ENCODE measurements at places on chromosomes 16 and 17.

- DNase-seq = no peak
Measured at GRCh38 chr17:57606111-57606875, 138.8 kb downstream of the CCDC182 start.

GRCh38 chr17:1905190-1905913 is 75.5 kb downstream of the RPA1 start:
- no peak for DNase-seq

DNA sequence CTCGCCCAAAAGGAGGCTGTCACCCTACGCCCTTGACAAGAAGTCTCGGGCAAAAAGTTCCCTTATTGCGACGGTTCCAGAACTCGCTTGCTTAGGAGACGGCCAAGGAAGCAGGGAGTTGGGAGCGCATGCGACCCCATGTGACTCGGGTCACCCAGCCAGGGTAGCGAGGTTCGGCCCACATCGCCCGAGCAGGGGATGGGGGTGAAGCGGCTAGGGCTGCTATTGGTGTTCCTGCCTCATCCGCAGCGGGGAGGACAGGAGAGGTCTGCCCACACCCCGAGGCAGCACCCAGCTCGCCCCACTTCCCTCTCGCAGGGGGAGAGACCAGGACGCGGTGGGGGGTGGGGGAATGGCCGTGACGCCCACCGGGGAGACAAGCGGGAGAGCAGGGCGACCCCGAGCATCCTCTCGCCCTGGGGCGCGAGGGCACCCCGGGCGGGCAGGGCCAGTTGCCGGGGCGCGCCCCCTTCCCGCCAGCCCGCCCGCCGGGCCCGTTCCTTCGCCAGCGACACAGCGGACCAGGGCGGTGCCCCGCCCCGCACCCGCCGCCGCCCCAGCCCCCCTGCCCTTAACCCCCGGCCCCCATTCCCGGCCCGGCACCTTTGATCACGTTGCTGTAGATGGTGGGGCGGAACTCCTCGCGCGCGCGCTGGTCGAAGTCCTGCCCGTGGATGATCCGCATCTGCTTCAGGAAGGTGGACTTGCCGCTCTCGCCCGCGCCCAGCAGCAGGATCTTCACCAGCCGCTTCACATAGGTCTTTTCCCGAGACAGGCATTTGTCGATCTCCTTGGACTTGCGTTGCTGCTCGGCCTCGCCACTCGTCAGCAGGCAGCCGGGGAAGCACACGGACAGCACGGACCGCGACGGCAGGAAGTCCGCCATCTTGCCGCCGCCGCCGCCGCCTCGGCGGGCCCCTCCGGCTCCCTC is 567 bp downstream of the GNA13 start:
- DNase-seq = peak; percentile 55

DNA sequence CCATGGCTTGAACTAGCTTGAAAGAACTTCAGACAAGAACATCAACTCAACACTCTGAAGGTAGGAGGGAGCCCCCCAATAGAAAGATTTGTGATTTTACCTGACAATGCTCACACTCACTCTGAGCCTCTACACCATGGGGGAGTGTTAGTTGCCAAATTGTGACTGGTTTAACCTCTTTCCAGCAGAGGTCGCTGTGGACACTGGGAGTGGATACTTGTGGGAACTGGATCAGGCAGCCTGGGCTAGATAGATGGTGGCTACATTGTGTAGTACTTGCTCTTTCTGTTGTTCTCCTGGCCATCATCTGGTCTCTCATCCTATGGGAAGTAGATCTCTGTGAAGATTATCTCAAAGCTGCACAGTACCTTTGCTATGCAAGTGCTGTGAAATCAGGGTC is 2.9 kb downstream of the SMPD3 start:
- no peak for DNase-seq

DNA sequence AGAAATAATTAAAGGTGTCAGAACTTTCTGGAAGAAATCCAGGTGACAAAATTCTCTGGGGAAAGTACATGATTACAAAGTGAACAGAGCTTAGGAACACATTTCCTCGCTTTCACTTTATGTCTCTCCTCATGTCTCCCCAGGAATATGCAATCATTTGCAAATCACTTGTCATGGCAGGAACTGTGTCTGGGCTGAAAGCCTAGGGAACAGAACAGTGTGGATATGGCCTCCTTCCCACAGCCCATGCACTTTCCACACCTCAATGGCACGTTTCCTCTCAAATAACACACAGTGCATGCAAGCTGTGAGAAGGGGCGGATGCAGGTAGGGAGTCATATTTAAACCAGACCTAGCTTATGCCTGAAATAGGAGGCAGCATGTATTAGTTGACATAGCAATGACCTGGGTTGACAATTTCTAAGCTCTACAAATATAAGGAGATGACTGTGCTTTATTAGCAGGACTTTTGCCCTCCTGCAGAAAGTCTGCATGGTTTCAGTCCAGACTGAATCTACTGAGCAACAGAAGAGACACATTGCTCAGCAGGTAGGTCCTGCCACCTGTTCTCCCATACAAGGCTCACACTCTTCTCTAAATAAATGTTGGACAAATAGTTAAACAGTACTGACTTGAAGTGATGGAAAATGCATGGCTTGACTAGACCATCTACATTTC is 236.0 kb upstream of the ELAC2 start:
- no peak for DNase-seq

DNA sequence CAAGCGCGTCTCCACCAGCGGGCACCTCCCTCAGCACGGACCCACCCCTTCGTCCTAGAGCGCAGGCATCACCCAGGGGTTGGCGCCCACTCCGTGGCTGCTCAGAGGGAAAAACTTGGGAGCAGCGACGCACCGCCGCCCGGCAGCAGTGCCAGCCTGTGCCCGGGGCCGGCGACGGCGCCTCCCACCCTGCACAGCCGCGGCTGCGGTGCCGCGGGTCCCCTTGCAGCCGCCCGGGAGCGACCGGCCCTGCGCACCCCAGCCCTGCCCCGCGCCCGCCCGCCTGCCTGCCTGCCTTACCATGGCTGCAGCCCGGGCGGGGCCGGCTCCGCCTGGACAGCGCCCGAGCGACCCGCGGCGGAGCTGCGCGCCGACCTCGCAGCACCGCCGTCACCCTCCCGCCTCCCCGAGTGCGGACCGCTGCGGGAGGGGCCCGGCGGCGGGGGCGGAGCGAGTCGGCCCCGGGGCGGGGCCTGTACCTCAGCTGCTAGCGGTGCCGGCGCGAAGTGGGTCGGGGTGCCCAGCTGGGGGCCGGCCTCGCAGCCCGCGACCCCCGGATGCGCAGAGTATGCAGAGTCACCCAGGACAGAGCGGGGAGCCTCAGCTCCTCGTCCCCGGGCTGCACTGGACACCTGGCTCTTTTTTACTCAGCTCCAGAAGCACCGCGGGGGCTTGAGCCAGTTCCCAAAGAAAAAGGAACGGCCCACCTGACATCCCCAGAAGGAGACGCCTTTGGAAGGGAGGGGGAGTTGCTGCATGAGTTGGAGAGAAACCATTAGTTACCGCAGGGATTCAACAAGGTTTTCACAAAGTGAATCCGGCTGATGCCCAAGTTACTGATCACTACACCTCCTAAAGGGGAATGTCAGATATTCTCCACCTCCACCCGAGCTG is 17.5 kb upstream of the MTMR4 start:
- DNase-seq = peak; percentile 55

- no peak for DNase-seq
Measured at GRCh38 chr17:199191-199604, 17.7 kb upstream of the DOC2B start.

- DNase-seq = no peak
Measured at GRCh38 chr17:82452162-82452561, 1.6 kb upstream of the CYBC1 start.

DNA sequence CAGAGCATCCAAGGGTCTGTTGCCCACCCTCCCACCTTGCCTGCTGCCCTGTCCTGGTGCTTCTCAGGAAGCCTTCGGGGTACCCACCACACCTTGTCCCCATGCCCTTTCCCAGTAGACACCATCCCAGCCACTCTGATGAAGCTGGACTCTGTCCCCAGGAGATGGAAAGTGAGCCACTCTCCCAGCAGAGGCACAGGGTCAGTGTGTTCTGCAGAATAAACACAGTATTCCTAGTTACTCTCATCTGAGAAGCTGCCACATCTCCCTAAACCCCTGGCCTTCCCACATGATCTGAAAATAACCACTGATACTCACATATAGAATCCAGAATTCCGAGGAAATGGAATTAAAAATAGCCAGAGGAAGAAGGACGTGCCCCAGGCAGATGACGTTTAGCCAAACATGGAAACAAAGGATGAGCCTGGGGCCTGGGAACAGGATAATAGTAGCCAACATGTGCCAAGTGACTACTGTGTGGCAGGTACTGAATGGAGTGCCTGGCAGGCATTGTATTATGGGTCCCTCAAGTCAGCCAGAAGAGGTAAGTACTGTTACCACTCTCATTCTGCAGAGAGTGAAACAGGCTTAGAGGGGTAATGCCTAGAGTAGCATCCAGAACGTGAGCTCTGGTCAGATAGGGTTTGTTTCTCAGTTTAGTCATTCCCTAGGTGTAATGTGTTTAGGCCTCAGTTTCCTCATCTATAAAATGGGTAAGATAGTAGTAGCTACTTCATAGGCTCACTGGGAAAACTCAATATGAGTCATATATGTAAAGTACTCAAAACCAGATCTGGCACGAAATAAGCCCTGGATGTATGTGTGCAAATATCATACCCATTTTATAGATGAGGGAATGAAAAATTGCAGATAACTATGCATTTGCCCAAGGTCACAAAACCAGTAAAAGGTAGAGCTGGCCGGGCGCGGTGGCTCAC is 20.8 kb upstream of the PEMT start:
- no peak for DNase-seq

- DNase-seq = no peak
Measured at GRCh38 chr17:57356719-57357391, 100.5 kb downstream of the MSI2 start.

DNA sequence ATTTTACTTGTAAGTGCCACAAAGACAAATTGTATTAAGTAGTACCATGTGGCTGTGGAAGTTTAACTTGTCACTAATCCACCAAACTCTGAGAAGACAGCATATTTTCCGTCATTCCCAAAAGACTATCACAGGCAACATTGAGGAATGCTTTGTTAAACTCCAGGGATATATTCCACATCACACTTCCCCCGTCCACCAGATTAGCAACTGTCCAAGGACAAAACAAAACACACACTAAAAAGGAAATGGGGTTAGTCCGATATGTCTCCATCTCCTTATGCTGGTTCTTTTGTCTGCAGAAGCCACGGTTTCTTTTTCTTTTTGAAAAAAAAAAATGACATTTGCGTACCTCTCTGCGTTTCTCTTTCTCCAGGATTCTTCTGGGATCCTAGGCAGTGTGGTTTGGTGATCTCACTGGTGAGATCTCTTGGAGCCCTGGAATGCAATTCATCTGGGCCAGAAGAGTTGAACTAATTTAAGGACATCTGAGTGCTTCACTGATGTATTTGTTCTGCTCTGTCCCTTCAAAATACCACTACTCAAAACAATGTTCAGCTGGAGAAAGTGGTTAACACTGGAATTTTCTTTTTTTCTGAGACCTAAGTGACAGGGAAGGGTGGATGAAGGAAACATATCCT is 40.6 kb downstream of the PRKCB start:
- DNase-seq = no peak

DNA sequence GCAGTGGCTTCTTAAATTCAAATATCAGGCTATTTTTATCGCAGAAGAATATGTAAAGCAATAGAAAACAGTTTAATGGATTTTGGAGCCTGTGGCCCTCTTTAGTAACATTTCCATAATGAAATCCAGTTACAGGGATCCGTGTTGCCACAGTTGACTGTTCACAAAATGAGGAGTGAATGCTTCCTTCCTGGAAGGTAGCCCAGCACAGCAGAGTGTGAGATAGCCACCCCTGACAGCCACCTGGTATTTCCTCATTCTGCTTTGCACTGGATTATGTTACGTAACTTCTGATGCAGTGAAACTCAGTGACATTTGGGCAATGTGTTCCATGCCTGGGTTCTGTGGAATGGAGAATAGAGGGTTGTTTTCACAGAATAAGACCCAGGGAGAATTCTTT is 517.2 kb downstream of the RBFOX1 start:
- DNase-seq = no peak

DNA sequence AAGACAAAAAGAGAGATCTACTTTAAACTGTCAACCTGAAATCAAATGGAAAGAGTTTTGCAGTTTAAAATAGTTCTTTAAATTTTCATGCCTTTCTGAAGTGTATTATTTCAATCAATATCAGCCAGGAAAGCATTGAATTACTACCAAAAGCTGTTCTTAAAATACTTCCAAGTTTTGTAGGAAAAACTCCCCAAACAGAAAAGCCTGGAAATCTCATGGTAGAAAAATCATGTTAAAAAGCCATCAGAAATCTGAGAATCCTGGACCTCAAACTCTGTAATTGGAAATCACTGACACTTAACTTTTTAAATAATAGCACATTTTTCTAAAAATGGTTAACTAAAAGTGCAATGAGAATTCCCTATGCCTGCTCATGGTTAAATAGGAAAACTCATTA is 63.3 kb upstream of the CNTNAP4 start:
- no peak for DNase-seq

DNA sequence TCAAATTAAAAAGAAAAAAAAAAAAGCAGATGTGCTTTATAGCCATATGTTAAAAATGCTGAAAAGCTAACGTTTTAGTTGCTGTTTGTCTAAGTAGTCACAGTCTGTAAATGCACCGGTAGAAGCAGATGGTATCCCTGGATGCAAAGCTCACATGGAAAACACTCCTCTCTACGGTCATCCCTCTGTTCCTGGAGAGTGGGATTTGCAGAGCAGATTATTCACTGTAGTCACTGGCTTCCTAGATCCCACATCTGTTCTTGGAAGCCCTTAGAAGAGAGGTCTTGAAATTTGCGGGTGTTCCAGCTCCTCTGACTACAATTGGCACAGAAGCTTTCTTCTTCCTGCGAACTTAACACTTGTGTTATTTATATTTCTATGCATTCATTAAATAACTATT is 186.6 kb downstream of the PMP22 start:
- no peak for DNase-seq

DNA sequence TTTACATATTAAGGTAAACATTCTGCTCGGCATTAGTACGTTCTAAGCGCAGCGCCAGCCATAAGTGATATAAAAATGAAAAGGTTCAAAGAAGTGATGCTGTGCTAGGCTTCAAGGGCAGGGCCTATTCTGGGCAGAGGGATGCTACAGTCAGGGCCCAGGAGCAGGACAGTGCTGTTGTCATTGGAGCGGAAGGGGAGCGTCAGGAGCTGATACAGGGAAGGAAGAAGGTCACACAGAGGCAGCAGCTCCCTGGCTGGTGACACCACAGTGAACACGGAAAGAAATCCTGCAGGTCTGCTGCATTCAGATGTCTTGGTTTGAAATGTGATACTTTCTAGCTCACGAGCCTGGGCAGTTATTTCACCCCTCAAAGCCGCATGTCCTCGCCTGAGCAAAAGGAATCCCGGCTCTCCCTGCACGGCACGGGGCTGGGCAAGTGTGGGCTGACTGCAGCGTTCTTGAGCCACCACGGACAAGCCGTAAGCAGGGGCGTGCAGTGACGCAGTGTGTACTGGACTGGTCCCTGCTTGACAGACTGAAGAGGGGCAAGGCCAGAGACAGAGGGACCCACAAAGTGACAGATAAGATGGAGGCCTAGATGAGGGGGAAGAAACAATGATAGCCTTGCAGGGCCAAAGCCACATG is 41.1 kb downstream of the ZCCHC14 start:
- no peak for DNase-seq
